Ovary (tissue), 10 donors: ENCODE measurements at places on chromosomes 7 and 10. TPM values are rescaled to one million over a fixed set of nuclear protein-coding genes. Genes with fewer than 3 reads are reported as not detected.

DNA sequence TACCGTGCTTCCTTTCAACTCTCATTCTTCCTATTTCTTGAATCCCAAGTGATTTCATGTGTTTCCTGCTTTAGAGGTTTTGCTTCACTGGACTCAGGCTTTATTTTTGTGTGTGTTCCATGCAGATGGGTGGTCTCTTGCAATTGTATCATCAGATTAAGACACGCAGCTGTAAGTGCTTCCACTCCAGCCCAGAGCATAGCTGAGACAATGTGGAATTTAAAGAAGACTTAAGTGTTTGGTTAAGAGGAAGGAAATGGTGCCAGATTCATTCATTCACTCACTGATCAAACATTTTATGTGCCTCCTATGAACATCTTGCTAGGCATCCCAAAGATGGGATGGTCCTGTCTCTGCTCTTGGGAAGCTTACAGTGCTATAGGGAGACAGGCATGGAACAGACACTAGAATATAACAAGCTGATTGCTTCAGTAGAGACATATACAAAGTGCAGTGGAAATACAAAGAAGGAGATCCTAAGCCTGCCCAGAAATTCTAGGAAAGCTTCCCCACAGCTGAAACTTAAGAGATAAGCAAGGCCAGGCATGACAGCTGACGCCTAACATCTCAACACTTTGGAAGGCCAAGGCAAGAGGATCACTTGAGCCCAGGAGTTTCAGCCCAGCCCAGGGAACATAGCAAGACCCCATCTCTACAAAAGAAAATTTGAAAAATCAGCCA lies 46.1 kb upstream of the LRRC17 start:
- no peaks in the 10 kb centered on the region for H3K36me3 ChIP-seq
- no peak overlapping the region for H3K27ac ChIP-seq
- no peaks in the 10 kb centered on the region for H3K4me1 ChIP-seq
- H3K27me3 ChIP-seq = no peaks in the 10 kb centered on the region
- H3K4me3 ChIP-seq = no peak overlapping the region
- no peak for DNase-seq

DNA sequence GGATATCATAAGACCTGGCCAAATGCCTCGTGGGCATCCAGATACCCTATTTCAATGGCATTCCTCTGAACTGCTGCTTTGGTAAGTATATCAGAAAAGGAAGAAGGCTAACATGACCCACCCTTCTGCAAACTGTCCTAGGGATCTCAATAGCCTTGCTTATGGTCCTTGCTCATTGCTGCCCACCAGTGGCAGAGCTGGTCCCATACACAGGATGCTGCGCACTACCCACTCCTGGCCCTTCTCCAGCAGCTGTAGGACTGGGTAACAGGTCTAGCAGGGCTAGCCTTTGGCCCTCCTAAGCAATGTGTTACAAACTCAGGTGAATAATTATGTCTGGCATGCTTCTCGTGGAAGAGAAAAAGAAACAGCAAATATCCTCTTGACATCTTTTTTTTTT lies 72.5 kb downstream of the C10orf90 start:
- DNase-seq = no peak
- H3K4me3 ChIP-seq = no peak overlapping the region
- H3K4me1 ChIP-seq = no peaks in the 10 kb centered on the region

The PIK3CG gene
- 4.5 TPM for total RNA-seq

GRCh38 chr10:99443500-99443899 lies 13.1 kb upstream of the GOT1 start:
- H3K4me3 ChIP-seq = no peak overlapping the region
- no peaks in the 10 kb centered on the region for H3K4me1 ChIP-seq
- DNase-seq = no peak
- H3K27ac ChIP-seq = no peak overlapping the region
- no peaks in the 10 kb centered on the region for H3K27me3 ChIP-seq

The AHR gene
- 22.1 TPM for total RNA-seq

GRCh38 chr10:49241385-49241784 lies 53.2 kb upstream of the TMEM273 start:
- H3K4me1 ChIP-seq = no peaks in the 10 kb centered on the region
- no peaks in the 10 kb centered on the region for H3K27me3 ChIP-seq
- no peak for DNase-seq
- H3K36me3 ChIP-seq = no peaks in the 10 kb centered on the region
- no peak overlapping the region for H3K4me3 ChIP-seq
- H3K27ac ChIP-seq = no peak overlapping the region

DNA sequence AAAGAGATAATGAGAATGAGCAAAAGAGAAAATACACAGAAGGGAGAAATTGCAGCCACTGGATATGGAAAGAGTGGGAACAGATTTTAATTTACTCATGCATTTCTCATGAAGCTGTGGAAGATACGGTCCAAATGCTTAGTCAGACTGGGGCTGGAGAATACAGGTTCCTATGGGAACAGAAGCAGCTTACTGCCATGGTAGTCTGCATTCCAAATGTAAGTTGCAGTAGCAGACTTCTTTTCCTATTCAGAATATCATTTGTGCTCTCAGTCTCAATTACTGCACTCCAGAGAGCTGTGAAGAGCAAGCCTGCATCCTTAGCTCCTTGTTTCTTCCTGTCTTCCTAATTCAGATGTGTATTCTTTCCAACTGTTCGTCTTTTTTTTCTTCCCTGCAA lies 190.8 kb upstream of the TMEM196 start:
- H3K4me1 ChIP-seq = no peaks in the 10 kb centered on the region
- H3K36me3 ChIP-seq = no peaks in the 10 kb centered on the region
- no peak overlapping the region for H3K27ac ChIP-seq
- DNase-seq = no peak

The TRPV5 gene
- not detected for total RNA-seq

GRCh38 chr7:2934984-2935740 lies 91.1 kb upstream of the GNA12 start:
- no peaks in the 10 kb centered on the region for H3K4me1 ChIP-seq
- H3K36me3 ChIP-seq = no peaks in the 10 kb centered on the region
- H3K27ac ChIP-seq = no peak overlapping the region
- no peaks in the 10 kb centered on the region for H3K27me3 ChIP-seq

GRCh38 chr7:137082391-137082790 lies 213.9 kb downstream of the CHRM2 start:
- H3K27ac ChIP-seq = no peak overlapping the region
- no peaks in the 10 kb centered on the region for H3K36me3 ChIP-seq
- no peak for DNase-seq
- no peak overlapping the region for H3K4me3 ChIP-seq

- no peaks in the 10 kb centered on the region for H3K4me1 ChIP-seq
- no peak for DNase-seq
- H3K36me3 ChIP-seq = no peaks in the 10 kb centered on the region
- no peaks in the 10 kb centered on the region for H3K27me3 ChIP-seq
- no peak overlapping the region for H3K27ac ChIP-seq
Measured at GRCh38 chr7:145557805-145558204, 558.8 kb upstream of the CNTNAP2 start.

The SFTPA1 gene
- 6.6 TPM for total RNA-seq

DNA sequence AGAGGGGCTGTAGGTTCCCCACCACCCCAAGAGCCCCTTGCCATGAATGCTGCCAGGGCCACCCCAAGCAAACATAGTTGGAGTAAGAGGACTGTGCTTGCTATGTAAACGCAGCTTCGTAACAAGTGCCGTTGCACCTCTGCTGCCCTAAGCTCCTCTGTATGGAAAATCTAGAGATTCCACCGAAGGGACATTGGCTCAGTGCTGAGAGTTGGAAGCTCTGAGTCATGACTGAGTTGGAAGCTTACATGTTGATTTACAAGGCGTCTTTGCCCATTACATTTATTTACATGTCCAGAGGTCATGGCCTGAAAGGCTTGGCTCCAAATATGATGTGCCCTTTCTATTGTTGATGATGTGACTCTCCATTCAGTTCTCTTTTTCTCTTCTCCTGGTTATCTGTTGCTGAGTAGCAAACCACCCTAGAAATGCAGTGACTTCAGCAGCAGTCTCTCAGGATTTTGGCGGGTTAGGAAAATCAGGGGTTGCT lies 233.1 kb upstream of the TCF7L2 start:
- H3K36me3 ChIP-seq = no peaks in the 10 kb centered on the region
- H3K27me3 ChIP-seq = no peaks in the 10 kb centered on the region
- no peak overlapping the region for H3K4me3 ChIP-seq
- H3K4me1 ChIP-seq = no peaks in the 10 kb centered on the region
